ENCODE measurements at places on chromosomes 7 and 10.

GRCh38 chr7:127135871-127136485 lies 116.8 kb downstream of the GRM8 start:
- DNase-seq = no peak

GRCh38 chr7:86961686-86962085 lies 97.8 kb downstream of the ELAPOR2 start:
- DNase-seq = no peak

GRCh38 chr7:44050915-44051560 lies 6.5 kb downstream of the DBNL start:
- DNase-seq = no peak

DNA sequence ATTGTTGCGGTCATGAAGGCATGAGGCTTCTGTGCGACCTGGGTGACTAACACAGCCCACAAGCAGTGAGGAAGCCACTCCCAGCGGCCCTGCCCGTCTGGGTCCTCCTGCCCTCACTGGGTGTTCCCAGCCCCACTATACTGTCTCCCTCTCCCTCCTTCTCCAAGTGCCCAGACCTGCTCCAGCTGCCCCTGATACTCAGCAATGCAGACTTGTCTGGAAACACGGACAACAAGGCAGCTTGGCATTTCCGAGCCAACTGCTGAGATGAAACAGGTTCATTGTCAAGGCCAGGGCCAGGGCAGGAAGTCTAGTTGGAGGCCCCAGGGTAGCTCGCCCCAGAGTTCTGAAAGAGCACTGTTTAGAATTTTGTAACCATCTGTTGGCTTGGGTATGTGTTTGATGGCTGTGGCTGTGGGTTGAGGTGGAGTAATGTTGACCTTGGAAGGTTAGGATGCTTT lies 95.7 kb downstream of the RBM20 start:
- peak; percentile 45 for DNase-seq

- no peak for DNase-seq
Observed at GRCh38 chr7:73822319-73823173, 8.2 kb upstream of the CLDN4 start.

- DNase-seq = no peak
Observed at GRCh38 chr7:17822547-17823173, 117.6 kb downstream of the SNX13 start.

- DNase-seq = no peak
Observed at GRCh38 chr7:15602236-15602635, 40.4 kb upstream of the AGMO start.

DNA sequence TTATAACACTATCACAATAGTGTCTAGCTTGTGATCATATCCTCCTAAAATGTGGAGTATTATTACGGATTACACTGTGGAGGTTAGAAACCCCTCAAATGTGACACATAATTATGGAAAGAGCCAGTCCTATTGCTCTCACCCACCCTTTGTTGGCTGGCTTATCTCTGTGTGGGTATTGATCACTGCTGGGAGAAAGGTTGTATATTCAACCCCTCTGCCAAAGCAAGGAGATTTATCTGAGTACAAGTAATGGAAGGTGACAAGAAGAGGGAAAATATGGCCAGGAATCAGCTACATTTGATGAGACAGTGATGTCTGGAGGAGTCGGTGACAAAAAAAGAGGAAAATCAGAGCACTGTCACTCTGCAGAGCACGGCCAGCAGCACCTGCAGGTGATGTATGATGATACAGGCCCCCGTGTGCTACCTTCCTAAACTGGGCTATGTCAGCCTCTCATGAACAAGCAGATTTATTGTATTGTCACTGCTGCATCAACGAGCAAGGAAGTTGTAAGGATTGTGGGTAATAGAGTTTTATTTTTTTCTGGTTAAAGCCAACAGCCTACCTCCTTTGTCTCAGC lies 235.3 kb downstream of the PHF14 start:
- DNase-seq = no peak

GRCh38 chr7:159091041-159091440 lies 53.6 kb downstream of the VIPR2 start:
- DNase-seq = peak; percentile 7

DNA sequence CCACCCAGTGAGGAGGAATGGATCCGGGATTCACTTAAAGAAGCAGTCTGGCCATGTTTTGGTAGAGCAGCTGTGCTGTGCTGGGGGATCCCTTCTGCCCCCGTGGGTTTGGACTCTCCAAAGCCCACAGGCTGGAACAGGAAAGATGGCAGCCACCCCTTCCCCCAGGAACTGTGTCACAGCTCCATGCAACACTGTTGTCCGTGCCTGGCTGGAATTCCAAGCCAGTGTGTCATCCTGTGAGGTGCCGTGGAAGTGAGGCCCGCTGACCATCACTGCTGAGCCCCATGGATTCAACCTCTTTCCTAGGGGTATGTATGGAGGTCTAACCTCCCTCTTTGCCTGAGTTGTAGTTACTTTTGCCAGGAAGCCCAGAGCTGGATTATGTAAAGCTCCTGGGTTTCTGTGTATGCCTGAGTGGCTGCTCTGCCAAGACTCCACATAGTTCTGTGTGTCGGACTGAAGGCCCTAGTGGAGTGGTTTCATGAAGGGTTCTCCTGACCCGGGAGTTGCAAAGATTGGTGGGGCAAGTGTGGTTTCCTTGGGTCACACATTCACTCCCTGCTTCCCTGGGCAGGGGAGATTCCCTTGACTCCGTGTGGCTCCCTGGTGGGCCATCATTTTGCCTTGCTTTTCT lies 35.1 kb upstream of the PCGF5 start:
- no peak for DNase-seq

DNA sequence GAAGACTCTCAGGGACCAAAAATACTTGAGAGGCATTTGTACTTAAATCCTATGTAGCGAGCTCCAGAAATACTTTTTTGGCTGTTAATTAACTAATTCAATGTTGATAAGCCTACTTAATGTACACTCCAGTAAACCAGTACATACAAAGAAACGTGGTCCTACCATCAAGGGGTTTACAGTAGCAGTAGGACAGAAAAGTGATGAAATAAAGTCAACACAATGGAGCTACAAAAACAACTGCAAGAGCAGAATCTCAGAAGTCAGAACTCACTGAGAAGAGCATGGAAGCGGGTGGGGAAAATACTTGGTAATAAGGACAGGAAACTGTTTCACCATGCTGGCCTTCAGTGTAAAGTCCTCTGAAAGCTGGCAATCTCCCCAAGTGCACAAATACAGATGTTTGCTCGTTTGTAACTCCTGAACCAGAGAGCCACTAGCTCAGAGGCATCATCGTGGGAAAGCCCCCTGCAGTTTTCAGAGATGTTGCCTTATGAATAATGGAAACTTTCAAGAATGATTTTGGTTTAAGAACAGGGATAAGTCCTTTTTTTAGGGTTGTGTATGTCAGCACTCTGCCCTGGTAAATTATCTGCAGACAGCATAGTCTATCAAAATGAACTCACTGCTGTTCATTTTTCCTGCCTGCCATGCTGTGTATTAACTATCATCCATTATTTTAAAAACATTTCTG lies 233.2 kb downstream of the SORCS1 start:
- DNase-seq = no peak

DNA sequence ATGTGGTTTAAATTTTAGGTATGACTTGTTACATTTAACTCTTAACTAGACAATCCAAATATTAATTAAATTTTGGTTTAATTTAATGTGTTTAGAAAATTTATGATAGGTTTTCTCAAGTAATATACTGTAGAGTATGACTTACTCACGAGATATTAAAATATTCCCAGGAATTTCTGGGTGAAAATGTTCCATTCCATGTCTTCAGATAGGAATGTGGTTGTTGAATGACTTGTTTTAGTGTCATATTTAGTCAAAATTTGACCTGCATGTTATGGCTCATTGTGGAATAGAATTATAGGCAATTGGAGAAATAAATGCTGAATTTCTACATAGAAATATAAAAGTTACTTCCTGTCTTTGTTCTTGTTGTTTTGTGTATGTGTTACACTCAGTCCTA lies 46.7 kb downstream of the SHOC2 start:
- DNase-seq = no peak

- no peak for DNase-seq
Observed at GRCh38 chr7:133910761-133911160, 216.4 kb upstream of the LRGUK start.

DNA sequence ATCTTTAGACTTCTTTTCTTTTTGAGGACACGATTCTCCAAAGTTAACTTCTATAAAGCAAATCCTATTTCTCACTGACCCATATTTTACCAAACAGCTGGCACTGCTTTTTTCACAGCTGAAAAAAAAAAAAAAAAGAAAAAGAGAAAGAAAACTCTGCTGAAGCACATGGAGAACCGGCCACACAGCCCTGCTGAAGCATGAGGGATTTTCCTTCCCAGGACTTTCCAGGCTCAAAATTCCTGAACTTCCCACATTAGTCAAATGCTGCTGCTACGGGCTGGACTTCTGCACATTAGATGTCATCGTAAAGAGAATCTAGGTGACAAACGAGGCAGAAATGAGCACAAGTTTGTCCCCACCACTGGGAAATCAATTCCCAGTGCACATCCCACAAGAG lies 25.2 kb downstream of the HIPK2 start:
- DNase-seq = no peak

DNA sequence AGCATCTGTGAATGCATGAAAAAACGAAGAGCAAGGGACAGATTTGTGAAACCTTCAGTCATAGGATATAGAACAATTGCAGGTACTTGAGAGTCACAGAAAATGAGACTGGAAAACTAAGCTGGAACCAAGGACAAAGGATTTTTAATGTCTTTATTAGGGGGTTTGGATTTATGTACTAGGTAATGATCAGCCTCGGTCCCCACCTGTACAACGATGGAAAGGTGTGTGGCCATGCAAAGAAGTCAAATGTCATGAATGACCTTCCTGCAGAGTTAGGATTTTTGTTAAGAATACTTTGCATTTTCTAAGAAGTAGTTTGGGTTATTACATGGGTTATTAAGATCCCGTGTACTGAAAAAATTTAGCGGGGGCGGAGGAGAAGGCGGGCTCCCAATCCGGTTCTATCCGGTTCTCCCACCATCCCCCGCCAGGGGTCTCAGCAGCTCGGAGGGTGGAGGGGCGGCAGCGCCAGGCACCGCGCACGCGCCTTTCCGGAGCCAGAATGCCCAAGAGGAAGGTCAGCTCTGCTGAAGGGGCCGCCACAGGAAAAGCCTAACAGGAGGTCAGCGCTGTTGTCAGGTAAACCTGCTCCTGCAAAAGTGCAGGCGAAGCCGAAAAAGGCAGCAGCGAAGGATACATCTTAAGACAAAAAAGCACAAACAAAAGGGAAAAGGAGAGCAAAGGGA lies 327.5 kb upstream of the PLXDC2 start:
- no peak for DNase-seq

- no peak for DNase-seq
Observed at GRCh38 chr7:50733552-50733951, 49.1 kb downstream of the GRB10 start.

- DNase-seq = no peak
Observed at GRCh38 chr10:10294881-10295529, 722.7 kb upstream of the CELF2 start.

DNA sequence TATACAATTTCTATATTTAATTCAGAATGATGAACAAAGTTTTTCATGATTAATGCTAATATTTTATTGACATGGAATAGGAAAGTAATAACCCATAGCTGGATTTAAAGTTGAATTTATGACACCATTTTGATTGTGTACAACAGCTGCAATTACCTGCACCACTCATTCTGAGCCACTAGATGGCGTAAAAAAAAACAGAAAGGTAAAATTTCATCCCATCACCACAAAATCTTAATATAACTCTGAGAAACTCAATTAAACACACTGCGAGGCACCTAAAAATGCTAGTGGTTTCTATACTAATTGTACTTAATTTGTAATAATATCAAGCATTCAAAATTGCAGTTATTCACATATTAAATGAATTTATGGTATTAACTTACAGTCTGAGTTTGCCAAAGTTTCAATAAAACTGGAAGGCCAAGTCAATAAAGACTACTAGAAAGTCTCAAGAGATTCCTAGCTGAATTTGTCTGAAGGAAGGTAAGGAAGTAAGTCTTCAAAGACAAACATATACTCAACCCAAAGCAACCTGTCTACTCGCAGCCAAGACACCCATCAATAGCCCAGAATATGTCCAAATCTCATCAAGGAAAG lies 182.5 kb downstream of the SKAP2 start:
- no peak for DNase-seq

GRCh38 chr10:114839901-114840300 lies 18.3 kb downstream of the FHIP2A start:
- no peak for DNase-seq

GRCh38 chr7:47582764-47583738 lies 1.1 kb upstream of the TNS3 start:
- DNase-seq = no peak

- peak; percentile 47 for DNase-seq
Observed at GRCh38 chr7:73701357-73701995, 18.0 kb downstream of the STX1A start.

DNA sequence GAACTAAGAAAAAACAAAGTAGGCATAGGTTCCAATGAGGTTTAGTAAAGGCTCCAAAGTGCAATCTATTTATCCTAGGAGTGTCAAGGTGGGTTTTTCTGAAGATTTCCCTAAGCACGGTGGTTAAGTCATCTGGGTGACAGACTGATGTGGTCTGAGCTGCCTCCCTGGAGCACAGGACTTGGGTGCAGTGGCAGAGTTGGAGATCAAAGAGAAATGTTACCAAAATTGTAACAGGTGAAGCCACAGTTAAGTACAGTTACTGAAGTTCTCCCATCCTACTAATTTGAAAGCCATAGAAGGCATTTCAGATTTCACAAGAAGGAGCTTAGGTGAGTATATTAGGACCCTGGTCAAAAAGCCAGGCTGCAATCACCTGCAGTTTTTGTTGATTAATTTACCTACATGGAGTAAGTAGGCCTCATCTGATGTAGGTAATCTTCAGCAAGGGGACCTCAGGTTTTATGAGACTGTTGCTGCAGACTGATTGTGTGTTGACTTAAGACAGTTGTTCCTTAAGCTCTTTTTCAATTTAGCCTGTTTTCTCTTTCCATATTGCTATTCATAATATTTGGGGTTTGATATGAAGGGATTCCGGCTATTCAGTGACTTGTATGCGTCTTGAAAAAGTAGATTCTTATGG lies 3.0 kb downstream of the DLX6 start:
- DNase-seq = no peak

GRCh38 chr10:99303899-99304861 lies 25.0 kb upstream of the CNNM1 start:
- no peak for DNase-seq
